Neural progenitor cell (in vitro differentiated cells): ENCODE measurements at places on chromosomes 5 and 9. TPM values are rescaled to one million over a fixed set of nuclear protein-coding genes. Genes with fewer than 3 reads are reported as not detected.

LCN10 gene
- not detected in 2 replicates for total RNA-seq

PRLR gene
- 0.51 and 1.3 TPM in 2 replicates for total RNA-seq

LMAN2 gene
- 96.5 and 116 TPM in 2 replicates for total RNA-seq

FYB1 gene
- not detected in 2 replicates for total RNA-seq

CMYA5 gene
- 1.4 and 3.5 TPM in 2 replicates for total RNA-seq

FAM169A gene
- total RNA-seq = 23.8 and 27.4 TPM in 2 replicates

COL15A1 gene
- 0.71 and 3.2 TPM in 2 replicates for total RNA-seq

CEL gene
- total RNA-seq = 1.0 and 2.2 TPM in 2 replicates

ADGRD2 gene
- total RNA-seq = 0.13 and 0.43 TPM in 2 replicates

TMEM8B gene
- total RNA-seq = 4.8 and 11.2 TPM in 2 replicates

CYLC2 gene
- total RNA-seq = not detected in 2 replicates

FAM153A gene
- total RNA-seq = 0.50 TPM in 1 of 2 replicates, not detected in the other

CAVIN4 gene
- total RNA-seq = 6.1 and 8.8 TPM in 2 replicates

EXD3 gene
- 4.7 and 25.1 TPM in 2 replicates for total RNA-seq

INSYN2B gene
- 0.06 and 0.26 TPM in 2 replicates for total RNA-seq
